ENCODE measurements at places on chromosomes 1 and 21.

GRCh38 chr1:103516693-103517092 lies 8.8 kb upstream of the RNPC3 start:
- no peak for DNase-seq

DNA sequence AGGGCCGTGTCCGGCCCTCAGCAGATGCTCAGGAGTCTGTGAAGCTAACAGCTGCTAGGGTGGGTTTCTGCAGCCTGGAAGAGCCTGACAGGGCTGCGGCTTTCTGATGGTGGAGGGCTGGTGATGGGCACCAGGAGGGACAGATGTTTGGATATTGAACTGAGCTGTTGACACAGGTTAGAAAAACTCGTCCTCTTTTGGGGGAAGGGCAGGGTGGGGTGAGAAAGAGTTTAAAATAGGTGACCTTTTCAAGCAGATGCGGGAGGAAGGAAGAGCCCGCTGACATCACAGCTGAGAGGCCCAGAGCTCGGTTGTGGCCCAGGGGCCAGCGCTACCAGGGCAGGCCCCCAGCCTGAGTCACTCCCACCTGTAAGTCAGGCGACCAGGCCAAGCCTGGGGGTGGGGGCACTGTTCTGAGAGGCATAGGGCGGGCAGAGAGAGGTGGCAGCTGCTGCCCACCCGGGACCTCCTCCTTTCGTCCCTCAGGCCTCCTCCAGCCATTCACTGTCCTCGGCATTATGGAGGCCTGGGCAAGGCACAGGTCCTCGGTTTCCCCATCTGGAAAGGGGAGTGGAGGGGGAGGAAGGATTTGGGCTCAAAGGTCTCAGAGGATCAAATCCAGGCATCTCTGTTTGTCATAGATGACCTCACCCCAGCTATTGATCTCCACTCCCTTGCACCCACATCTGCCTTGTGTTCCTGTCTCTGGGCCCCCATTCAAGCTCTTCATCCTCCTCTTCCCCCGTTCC lies 32.3 kb upstream of the ID3 start:
- peak; percentile 84 for DNase-seq

GRCh38 chr1:46536527-46536926 lies 14.9 kb downstream of the KNCN start:
- no peak for DNase-seq

DNA sequence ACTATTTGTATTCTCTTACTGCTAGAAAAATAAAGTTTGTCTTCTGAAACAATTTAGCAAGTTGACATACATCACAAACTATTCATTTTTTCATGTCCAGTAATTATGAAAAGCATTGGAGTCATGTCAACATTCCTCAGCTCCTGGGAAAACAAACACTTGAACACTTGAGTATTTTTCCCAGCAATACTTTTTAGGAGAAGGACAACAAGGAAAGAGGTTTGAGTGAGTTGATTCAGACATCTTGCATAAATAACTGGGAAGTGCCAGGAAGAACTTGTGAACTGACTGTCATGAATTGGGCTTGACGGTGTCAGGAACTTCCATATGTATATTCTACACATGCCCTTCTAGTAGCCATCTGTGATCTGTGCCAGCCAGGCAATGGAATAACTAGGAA lies 195.6 kb downstream of the HMCN1 start:
- no peak for DNase-seq

GRCh38 chr21:27425574-27425973 lies 458.7 kb upstream of the ADAMTS5 start:
- DNase-seq = no peak

DNA sequence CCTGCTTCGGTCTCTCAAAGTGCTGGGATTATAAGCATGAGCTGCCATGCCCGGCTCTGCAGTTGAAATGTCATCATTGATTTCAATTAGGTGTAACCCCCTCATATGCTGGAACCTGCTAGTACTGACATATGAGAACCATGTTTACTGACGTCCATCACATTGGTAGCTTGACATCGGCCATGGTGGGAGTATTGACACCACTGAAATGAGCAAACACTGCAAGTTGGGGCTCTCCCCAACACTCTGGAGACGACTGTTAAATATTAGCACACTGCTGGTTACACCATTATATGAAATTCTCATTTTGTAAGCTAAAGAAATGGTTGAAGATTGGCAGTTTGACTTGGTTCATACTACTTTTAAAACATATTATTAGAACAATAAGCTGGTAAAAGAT lies 63.7 kb downstream of the CNST start:
- no peak for DNase-seq

- DNase-seq = no peak
Measured at GRCh38 chr1:193143285-193143684, 21.5 kb downstream of the CDC73 start.

DNA sequence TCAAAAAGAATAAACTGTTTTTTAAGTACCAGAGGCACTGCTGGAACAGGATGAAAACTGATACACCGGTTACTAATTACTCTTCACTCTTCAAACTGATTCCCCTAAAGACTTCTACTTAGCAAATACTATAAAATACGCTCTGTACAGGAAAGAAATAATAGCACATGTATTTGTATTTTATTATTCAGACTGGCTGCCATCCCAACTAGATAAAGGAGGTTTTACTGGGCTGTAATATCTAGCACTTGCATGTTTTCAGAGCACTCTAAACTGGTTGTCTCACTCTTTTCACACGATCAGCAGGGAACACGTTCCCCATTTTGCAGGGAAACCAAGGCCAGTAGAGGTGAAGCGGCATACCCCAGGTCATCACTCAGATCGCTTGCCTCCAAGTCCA lies 9.2 kb downstream of the SMIM12 start:
- DNase-seq = no peak

GRCh38 chr1:51326839-51327238 lies 3.5 kb downstream of the TTC39A start:
- no peak for DNase-seq

DNA sequence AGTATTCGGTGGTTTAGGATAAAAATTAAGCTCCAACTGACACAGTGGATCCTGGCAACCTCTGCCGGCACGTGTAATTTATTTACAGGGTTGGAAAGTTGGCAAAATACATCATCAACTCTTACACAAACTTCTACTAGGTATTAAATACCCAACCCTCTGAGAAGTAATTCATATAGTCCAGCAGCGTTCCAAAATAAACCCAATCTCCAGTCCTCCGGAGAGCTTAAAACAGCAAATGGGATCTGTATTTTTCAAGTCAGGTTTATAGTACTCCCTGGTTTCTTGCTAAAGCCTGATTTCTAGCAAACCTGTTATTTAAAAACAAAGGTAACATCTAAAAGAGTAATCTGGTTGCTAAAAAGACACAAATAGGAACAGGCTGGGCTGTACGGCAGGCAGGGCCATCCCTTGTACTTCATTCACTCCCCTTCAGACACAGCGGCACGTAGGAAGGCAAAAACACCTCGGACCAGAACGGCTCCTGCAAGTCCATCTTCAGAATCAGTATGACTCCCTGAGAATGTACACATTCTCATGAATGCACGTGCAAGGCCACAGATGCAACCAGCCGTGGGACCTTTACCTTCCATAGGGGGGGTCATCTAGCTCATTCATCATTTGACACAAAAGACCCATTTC lies 8.6 kb downstream of the GLIS1 start:
- no peak for DNase-seq

DNA sequence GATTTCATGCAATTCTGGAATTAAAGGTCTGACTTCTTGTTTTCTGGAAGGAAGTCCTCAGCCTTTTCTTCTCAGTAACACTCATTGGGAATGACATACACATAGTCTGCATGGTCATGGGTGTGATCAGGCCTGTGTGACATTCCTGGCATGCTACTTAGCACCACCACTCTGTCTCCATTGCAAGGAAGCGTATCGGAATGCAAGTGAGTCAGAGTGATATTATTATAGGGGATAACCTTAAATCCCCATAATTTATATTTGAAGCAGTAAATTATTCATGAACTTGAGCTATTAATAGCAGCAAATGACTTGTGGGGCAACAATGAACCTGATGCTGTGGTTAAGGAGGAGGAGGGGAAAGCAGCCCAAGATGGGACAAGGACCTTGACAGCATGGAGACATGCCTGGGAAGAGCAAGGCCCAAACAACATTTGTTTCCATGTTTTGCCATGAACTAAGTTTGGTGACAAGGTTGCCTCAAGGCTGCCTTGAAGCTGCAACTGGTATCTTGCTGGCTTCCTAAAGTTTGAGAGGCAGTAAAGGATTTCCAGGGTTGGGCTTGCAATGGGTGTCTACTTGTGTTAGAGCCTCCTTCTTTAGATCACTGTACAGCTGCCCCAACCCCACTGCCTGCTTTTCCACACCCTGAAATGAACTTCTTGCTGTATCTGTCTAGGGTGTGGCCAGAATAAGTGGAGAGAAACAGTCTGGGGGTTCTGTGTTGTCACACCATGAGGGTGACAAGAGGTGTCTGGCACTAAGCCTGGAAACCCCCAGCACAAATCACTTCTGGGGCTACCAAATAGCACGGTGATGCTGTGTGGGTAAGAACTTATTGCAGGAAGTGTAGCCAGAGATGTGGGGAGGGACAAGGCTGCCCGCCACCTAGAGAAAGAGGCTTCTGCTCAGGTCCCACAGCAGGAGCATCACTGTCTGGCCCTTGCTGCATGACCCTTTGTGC lies 4.6 kb downstream of the MAB21L3 start:
- DNase-seq = no peak

DNA sequence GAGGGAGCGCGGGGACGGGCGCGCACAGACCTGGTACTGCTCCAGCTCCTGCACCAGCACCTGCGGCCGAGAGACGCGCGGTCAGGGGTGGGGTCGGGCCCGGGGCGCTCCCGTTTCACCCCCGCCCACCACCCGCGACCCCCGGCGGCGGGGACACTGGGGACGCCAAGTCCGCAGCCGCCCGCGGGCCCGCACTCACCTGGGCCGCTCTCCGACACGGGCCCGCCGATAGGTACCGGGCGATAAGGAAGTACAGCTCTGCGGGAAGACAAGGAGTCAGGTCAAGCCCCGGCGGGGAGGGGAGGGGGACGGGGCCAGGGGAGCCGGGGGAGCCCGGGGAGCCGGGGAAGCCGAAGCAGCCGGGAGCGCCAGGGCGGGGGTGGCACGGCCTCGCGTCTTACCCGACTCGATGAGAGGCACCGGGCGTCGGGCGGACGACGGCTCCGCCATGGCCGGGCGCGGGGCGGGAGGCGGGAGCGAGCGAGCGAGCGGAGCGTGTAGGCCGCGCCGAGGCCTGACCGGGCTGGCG lies 326 bp downstream of the BRWD1 start:
- no peak for DNase-seq

- DNase-seq = no peak
Measured at GRCh38 chr1:94544706-94545490, 3.3 kb upstream of the F3 start.

DNA sequence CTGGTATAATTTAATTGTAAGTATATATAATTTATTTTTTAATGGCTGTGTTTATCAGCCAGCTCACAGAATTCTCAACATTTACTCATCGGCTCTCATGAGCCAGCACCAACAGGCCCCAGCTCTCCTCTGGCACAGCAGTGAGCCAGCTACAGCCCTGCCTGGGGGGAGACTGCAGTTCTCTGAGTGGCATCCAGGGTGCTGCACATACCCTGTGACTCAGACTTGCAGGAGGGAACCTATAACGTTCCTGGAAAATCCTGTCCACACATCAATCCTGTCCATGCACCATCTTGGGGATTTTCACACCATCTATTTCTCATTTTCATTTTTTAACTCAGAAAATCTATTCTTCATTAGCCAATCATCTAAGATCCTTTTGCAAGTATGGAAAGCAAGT lies 36.5 kb downstream of the FHAD1 start:
- DNase-seq = no peak

DNA sequence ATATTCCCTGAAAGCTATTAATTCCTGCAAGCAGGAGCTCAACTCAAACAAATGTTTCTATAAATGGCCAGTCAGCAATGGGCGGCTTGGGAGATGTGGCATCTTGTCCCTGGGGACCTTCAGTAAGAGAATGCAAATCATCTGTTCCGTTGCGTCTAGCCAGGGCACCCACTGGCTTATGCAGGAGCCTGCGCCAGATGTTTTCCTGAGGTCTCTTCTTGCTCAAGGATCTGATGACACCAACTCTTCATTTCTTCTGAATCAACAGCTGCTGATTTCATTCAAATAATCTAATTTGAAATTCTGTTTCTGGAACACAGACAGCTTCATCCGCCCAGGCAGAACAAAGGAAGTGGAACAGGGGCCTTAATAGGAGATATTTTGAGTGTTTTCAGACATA lies 70.0 kb upstream of the AJAP1 start:
- no peak for DNase-seq

DNA sequence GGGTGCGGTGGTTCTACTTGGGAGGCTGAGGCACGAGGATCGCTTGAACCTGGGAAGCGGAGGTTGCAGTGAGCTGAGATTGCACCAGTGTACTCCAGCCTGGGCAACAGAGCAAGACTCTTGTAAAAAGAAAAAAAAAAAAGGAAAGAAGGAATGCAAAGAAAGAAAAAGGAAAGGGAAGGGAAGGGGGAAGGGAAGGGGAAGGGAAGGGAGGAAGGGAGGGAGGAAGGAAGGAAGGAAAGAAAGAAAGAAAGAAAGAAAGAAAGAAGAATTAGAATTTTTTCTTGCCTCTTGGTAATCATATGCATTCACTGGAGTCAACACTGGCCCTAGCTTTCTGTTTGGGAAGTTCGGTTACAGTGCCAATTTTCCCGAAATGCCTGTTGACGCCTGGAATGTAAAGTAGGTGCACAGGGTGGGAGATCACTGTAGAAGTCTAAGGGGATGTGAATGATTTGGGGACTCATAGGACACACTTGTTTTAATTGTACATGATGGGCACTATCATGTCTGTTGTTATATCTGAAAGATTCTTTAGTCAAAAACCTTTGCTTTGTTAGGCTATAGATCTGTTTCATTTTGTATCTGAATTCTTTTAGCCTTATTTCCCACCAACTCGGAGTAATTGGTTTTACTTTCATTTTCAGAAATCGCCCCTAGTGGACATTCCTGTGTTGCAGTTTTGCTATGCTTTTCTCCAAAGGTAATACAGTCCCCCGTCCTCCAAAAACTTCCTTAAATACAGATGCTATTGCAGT lies 59.8 kb upstream of the MORC3 start:
- DNase-seq = peak; percentile 52

DNA sequence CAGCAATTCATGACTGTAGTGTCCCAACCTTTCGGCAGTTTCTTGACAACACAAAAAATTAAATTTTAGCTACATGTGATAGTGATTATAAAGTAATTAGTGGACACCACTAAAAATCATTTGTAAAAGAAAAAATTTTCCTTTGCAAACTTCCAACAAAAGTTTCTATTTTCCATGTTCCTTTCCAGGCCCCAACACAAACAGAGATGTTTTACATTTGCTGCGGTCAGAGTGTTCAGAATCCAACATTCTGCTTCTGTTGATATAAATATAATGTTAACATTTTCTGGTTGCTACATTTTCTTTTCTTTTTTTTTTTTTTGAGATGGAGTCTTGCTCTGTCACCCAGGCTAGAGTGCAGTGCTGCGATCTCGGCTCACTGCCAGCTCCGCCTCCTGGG lies 54.9 kb upstream of the WLS start:
- no peak for DNase-seq

Measured in activated CD4-positive, alpha-beta T cell treated with anti-CD3 and anti-CD28 coated beads for 36 hours (primary cell).